Activated gamma-delta T cell (primary cell): ENCODE measurements at places on chromosomes 5 and 9.

DNA sequence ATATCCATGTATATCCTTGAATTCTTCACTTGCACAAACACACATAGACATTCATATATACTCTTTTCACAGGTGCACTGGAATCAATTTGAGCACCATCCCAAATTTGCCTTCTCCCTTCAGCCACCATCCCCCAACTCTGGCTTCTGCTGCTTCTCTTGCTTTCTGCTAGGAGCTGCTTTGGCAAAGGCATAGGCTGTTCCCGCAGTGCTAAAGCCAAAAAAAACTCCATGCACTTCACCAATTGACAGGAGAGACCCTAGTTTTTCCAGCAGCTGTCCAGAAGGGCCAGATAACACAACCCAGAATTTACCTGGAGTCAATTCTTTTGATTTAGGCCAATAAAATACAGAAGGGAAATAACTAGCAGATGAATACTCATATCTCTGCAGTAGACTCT, 251.3 kb downstream of the NR2F1-AS1 start:
- DNase-seq, result no peak

GRCh38 chr5:41641621-41642020, 131.2 kb upstream of the PLCXD3 start:
- no peak for DNase-seq

GRCh38 chr5:173420108-173420507, 91.9 kb upstream of the STC2 start:
- DNase-seq, result no peak

DNA sequence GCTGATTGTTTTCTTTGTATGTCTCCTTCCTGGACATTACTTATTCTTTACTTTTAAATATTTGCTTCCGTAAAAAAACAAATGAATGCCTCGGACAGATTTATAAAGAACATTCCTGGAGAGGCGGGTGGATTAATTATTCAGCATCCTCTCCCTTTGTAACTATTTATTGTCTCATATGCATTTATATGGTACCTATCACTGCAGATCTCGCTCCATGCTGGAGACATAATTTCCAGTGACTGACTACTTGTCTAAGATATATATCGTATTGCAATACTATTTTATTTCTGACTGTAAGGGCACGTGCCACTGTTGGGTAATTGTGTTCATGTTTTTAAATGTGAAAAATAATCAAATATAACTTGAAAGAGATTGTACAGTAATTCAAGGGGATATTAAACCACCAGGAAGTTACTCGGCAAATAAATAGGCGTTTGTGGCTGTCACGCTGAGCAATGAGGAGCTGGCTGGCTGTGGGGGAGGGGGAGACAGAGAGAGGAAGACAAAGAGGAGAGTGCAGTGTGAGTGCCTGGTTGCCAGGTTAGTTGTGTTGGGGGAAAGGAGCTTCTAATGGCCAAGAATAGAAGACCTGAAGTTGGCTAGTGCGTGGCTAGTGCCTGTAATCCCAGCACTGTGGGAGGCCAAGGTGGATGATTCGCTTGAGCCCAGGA, 131.8 kb upstream of the GABRP start:
- DNase-seq, result no peak

GRCh38 chr5:170490381-170490780, 13.4 kb upstream of the KCNIP1 start:
- no peak for DNase-seq

GRCh38 chr9:34457266-34458012, 931 bp downstream of the FAM219A start:
- no peak for DNase-seq

DNA sequence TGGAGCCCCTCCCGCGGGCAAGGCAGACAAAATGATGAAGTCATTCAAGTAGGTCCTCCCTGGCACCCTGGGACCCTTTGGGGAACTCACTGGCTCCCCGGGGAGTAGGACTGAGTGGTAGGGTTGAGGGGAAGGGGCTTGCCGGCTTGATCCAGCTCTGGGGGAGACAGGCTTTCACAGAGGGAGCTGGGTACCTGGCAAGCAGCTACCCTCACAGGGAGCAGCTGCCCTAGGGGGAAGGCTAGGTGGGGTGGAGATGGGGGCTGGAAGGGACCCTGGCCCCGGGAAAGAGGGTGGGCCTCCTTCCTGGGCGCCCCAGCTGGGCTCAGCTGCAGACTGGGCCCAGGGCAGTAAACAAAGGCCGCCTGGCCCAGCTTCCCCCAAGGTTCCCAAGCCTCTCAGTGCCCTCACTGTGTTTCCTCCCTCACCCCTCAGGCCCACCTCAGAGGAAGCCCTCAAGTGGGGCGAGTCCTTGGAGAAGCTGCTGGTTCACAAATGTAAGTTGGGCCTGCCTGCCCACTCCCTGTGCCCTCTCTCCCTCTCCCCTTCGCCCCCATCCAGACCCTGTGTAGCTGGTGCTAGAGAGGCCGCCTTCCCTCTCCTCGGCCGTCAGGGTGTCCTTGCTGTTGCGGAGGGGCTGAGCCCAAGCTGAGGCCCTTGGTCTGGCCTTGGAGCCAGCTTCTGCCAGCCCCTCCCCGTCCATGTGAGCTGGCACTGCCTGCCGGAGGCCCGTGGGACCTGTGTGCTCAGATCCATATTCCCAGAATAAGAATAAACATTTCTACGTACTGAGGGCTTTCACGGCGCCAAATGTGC, 131.2 kb downstream of the RGS3 start:
- DNase-seq, result no peak

DNA sequence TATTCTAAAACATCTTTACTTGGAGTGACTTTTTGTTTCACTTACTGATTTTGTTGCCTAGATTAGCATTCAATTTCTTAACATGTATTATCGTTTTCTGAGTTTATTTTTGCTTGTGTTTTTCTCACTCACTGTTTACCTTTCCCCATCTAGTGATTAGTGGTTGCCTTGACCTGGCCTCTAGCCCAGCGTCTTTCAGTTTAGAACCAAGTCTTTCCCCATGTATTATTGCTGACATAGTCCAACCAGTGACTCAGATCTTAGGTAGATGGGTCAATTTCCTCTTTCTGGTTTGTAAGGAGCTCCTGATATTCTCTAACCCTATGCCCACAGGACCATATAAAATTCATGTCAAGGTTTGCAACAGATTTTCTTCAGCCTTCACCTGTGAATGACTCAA, 135.5 kb downstream of the PRR16 start:
- no peak for DNase-seq

GRCh38 chr9:108834959-108835665, 20.7 kb downstream of the ACTL7B start:
- no peak for DNase-seq

DNA sequence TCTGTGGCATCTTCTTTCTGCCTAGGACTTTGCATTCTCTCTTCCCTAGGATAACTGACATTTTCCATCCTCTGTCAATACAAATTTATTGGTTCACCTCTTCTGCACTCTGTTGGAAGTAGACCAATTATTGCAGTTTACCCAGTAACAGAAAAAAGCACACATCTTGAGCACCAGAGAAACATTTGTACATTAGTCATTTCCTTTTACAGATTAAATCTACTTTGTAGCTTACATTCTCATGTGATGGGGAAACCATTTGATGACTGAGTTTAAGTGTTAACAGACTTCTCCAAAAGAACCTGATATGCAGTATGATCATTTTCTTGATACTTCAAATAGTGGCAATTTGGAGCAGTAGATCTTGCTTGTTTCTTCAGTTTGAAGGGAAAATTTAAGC, 1098.8 kb downstream of the DTWD2 start:
- no peak for DNase-seq

DNA sequence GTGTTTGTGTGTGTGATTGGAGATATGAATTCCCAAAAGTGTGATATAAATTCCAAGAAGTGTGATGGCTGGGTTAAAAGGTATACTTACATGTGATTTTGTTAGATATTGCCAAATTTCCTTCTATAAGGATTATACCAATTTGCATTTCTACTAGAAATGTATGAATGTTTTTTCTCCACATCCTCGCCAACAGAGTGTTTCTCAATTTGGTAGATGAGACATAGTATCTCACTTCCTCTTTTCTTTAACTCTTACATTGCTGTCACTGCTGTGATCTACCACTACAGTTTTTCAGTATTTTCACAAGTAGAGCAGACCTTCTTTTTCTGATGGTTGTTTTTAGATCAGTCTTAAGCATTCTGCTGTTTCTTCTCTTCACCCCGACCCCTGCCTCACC, 111.3 kb downstream of the FER start:
- DNase-seq, result no peak

DNA sequence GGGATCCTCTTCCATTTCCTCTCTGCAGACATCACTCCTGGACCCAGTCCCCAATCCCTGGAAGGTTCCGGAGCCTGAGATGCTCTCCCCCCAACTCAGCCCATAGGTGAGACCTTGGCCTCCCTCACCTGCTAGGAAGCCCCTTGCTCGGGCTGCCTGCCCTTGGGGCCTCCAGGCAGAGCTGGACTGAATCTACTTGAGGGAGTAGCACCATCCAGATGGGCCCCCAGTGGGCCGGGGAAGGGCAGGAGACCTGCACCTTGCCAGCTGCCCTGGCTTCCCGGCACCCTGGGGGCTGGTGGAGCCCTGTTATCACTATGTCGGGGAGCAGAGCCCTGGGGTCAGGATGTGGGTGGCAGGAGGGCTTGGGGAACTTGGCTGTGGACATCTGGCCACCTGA, 26.9 kb upstream of the TMEM250 start:
- no peak for DNase-seq

DNA sequence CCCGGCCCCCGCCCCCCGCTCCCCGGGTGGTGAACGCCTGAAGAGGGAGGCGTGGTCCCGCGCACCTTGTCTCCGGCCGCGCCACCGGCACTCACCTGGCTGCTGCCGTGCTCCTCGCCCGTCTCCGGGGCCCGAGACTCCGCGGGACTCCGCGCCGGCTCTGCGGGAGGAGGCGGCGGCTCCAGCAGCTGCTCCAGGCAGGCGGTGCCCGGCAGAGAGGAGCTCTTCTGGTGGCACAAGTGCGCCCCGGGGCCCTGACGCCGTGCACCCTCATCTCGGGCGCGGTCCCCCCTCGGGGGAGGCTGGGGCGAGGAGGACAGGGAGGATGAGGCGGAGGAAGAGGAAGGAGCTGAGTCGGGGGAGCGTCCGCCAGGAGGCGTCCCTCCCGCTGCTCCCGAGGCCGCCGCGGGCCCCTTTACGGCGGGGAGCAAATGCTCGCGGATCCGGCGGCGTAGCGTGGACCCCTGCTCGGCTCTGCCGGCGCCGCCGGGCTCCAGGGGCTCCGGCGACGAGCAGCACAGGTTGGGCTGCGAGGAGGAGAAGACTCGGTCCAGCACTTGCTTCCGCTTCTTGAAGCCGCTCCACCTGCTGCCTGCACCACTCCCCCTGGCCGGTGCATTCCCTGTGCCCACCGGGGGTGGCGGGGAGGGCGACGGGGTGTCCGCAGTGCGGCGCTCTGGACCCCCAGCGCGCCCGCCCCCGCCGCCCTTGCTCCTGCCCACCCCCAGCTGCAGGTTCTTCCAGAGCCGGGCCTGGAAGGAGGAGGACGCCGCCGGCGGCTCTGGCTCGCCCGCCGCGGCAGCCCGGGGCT, 928 bp downstream of the MCTP1 start:
- no peak for DNase-seq

DNA sequence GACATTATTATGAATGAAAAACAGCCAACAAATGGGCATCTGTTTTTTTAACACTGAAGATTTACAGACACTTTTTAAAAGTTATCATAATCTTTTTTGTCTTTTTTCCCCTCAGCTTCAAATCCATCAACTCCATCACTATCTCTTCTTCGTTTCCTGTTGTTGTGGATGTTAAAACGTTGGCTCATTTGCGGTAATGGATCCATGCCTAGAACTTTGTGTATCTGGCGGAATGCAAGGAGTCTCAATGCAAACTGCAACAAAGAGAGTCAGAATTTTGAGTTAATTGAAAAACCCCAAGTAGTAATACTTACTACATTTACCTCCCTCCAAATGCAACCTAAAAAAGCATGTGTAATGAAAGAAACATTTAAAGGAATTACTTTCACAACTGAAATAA, 42.9 kb upstream of the MTMR12 start:
- no peak for DNase-seq

- no peak for DNase-seq
These were observed 66.6 kb upstream of the GARNL3 start for GRCh38 chr9:127197861-127198430.

DNA sequence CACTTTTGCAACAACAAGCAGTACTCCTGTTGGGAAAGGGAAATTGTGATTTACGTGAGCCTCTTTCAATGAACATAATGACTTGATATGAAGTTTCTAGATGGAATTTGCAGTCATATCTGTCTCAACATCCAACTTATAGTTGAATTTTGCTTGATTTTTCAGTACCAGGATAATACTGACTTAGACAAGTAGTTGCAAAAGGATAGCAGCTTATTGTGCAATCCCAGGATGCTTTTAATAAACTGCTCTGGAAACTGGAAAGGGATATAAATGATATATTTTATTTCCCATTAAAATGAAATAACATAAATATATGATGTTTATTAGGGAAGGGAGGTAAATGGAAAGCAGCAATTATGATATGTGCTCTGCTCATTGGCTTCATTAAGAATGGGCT, 174.4 kb upstream of the RGMB start:
- DNase-seq, result no peak

DNA sequence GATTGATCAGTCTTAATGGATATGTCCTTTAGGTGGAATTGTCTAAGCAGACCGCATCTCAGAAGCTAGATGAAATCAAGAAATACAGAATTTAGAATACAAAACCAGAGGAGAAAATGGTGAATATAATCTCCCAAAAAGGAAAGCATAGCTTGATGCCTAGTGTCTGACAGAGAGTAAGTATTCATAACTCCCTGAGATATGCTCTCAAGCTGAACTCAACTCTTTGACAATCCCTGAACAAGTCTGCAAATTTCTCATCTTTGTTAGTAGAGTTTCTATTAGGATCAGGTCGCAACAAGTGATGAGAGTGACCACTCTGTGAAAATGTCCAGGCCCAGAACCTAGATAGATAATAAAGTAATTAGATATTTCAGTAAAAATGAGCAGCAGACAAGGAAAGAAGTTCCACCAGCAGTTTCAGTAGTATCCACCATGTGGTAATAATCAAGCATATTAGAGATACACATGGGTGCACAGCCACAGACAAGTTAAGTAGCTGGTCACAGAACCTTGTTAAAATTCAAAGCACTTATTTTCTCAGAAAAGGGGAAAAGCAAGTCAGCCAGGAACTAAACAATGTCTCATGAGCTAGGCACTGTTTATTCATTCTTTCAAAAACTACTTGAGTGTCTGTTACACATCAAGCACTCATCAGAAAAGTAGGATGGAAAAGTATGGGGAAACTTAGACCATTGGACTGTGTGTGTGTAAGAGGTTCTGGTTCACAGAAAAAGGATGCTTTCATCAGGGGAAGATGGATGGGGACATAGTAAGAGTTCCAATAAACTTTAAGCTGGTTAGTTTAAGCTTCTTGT, 481.5 kb upstream of the TUSC1 start:
- DNase-seq, result no peak

DNA sequence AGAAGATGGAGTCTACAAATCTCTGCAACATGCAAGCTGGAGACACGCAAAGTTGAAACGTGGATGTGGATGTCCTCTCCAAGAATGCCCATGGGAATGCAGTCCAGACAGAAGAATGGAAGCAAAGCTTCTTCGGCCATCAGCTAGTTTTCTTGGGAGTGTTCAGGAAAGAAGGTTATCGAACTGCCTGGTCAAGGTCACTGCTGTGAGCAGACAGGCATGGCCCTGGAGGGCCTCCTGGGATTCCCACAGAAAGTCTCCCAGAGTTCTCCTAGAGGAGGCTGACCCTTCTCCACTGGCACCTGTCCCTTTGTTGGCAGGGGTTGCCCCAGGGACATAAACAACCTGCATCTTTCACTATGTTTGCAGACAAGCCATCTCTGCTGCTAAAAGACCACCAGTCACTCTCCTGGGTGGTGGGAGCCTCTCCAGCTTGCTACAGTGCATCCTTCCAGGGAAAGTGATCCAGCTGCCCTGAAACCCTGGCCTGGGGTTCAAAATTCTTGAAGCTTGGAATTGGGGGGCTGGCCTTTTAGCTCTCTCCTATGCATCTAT, 265.8 kb downstream of the SYK start:
- no peak for DNase-seq
